ENCODE measurements at places on chromosomes 4 and X.
A peak's percentile ranks its signal among the peaks of the same experiment; 100 is the strongest.

GRCh38 chrX:526295-527224, 104.0 kb upstream of the SHOX start:
- DNase-seq = no peak

DNA sequence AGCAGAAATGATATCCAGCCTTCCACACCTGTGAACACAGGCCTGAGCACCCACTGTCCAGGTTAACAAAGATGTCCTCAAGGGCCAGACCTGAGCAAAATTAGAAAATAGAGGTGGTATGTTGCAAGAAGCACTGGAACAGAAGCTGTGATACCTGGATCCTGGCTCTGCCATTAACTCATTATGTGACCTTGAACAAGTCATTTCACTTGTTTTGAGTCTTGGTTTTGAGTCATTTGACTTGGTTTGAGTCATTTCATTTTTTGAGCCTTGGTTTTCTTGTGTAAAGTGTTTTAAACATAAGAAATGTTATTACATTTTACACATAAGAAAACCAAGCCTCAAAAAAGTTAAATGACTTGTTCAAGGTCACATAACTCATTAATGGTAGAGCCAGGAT, 2.9 kb upstream of the NWD2 start:
- no peak for DNase-seq

GRCh38 chrX:63809173-63809572, 24.2 kb upstream of the ARHGEF9 start:
- no peak for DNase-seq

DNA sequence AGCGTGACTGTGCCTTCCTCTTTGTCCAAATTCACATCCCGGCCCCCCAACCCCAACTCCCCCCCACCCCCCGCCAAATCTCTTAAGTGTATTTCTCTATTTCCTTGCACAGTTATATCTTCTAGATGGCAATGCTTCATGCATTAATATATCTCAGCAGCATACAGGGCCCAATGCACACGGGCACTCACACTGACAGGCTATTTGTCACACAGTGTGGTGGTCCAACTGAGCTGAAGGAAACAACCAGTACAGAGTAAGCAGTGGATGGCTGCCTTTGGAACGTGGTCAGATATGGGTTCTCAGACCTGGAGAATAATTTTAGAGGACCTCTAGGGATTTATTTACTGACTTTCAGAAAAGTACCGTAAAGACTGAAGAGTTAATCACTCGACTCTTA, 681 bp downstream of the EXOC1 start:
- no peak for DNase-seq

GRCh38 chrX:145393702-145394235, 146.5 kb downstream of the SPANXN1 start:
- DNase-seq = no peak

DNA sequence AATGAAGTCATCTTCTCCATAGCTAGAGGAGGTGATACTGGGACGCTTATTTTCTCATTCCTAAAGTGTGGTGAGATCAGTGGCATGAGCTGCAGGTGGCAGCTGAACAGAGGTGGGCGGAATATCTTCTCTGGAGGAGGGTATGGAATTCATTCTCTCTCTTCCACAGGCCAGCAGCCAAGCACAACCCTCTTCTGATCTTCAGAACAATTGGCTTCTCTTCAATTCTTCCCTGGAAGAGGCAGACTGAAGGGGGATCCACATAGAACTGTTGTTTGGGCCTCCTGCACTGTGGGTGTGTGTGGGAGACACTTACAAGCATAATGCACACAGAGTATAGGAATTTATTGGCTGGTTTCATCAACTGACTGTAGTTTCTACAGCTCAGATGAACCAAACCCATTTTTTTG, 180.4 kb upstream of the RASGEF1B start:
- DNase-seq = no peak

DNA sequence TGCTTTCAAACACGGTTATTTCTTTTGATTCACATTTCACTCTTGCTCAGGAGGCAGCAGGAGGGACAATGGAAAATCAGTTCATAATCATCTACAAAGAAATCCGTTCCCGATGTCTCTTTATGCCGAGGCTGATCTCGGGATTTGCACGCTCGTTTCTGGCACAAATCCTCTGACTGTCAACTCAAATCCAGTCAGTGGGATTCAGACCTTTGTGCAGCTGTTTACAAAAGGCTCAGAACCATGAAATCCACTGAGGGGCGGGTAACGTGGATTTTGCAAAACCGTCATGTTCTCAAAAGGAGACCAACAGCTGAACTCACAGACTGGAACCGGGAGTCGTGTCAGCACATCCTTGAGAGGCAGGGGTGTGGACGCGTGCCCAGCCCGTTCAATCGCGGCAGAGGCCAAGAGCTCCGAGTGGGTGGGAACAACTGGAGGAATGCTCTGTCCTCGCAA, 46.4 kb downstream of the ACOX3 start:
- no peak for DNase-seq

- DNase-seq = no peak
Measured at GRCh38 chr4:151661873-151662272, 98.9 kb downstream of the GATB start.

GRCh38 chrX:57453901-57454300, 137.9 kb upstream of the ZXDB start:
- peak; percentile 15 for DNase-seq

- no peak for DNase-seq
Measured at GRCh38 chr4:129788486-129788885, 692.5 kb downstream of the C4orf33 start.

DNA sequence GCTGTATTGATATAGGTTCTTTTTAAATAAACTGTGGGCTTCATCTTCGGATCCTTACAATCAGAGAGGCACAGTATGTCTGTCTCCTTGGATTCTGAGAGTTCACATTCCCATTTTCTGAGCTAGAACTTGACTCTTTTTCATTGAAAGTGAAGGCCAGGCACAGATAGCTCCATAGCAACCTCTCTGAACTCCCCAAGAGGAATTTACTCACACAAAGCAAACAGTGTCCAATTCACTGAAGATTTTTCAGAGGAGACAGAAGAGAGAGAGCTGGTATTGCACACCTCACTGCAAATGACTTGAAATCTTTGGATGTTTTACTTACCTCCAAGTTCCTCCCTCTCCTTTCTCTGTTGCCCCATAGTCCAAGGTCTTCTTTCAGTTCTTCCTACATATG, 130.9 kb upstream of the CASK start:
- no peak for DNase-seq

DNA sequence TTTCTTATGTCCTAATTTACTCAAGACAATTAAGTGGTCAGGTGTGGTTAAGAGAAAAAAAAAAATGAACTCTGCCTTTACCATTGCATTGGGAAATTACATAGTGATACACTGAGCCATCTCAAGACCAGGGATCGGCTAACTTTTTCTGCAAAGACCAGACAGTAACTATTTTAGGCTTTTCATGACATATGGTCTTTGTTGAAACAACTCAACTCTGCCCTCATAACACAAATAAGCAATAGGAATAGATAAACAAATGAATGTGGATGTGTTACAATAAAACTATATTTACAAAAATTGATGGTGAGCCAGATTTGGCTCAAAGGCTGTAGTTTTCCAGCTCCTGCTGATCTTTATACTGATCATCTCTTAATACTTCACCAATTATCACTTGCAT, 632.6 kb upstream of the INTU start:
- DNase-seq = no peak

DNA sequence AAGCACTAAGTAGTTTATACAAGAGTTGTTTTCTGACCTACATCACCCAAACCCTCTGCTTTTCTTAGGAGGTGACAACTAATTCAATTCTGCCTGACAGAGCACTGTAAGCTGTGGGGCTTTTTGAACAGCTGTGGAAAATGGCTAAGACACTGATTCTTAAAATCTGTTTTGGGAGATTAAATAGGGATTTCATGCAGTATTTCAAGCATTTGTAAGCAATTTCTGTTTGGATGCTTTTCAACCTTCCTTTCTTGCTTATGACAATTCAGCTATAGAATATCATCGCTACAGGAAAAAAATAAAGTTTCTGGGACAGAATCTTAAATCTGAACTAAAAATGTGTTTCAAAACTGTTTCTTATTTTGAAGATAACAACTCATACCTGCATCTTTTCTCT, 459.5 kb downstream of the RAPGEF2 start:
- no peak for DNase-seq

- DNase-seq = no peak
Measured at GRCh38 chr4:23861897-23862296, 27.9 kb downstream of the PPARGC1A start.

GRCh38 chrX:113947548-113947947, 636.3 kb upstream of the HTR2C start:
- DNase-seq = no peak

- no peak for DNase-seq
Measured at GRCh38 chrX:45187731-45188130, 12.9 kb downstream of the DIPK2B start.

DNA sequence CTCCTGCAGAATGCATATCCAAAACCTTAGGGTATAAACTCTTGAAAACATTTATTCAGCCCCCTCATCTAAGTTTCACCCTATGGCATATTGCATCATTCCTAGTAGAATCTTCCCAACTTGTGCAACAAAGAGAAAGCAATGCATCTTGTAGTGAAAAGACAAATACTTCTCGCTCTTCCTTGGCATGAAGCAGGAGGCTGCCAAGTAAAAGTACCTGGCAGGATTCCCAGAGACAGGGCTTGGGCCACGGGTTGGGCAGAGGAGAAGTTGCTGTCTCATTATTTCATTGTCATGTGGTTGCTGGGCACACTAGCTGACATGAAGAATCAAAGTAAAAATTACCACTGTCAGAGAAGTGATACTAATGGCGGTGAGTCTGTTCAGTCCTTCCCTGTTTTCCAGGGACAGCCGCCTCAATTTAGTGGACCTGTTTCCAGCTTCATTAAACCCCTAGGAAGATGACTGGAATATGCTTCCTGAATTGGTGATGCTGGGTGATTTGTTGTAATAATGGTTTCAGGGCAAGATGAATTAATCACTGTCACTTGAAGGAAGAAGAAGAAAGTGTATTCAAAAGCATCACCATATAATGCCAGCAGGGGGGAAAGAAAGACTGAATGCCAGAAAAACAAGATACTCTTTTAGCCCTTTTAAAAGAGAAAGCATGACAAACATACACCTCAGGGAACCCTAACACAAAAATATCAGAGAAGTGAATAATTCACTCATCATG, 380.5 kb upstream of the IGFBP7 start:
- no peak for DNase-seq

DNA sequence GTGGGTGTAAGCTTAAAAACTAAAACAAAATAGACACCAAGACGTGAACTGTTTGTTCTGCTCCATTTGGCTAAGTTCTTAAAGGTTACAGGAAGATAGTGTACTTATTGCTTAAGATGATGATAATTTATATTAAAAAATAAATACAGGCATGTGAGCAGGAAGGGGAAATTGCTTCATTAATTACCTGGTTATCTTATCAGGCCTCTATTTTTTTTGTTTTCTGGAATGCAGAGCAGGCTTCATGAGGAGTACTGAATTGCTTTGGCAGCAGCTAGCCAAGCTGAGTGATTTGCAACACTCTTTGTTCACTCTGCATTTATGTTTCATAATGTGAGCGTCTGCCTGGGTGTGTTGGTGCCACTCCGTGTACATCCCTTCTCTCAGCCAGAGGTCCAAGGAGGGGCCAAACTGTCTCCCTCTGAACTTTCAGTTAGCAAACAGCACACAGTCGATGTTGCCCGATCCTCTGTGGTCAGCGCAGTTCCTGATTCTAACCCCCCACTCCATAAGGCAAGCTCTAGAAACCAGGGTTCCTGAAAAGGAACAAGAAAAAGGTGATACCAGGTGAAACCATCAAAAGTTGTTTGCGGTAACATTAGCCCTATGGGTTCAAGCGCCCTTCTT, 348.2 kb downstream of the SPRY1 start:
- no peak for DNase-seq

DNA sequence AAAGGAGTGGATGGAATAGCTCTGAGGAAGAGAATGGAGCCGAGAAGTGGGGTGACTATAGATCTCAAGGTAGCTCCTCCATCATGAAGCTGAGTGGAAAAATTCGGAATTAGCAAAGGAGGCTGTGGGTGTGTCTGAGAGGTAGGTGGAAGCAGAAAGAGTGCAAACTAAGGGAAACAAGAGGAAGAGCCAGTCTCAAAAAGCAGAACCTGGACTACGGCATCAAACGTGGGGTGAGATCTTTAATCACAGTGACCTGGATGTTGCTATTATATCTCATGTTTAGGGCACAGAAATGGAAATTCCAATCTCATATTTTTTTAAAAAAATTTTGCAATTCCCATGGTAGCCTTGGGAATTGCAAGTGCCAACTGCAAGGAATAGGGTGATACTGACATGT, 162.5 kb upstream of the RASGEF1B start:
- no peak for DNase-seq

DNA sequence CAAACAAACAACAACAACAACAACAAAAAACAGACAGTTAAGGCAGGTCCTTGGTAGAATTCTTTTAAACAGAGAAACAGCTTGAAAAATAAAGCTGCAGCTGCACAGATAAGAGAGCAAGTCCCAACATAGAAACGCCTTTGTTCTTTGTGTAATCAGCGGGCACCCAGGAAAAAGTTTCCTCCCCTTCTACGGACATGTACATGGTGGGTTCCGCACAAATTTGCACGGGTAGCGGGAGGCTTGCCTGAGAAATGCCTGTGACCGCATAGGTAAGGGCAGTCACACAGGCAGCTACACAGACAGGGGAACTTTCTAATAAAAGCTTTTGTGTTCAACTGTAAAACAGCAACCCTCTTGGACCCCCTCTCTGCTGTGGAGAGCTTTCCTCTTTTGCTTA, 25.7 kb upstream of the CT47A1 start:
- no peak for DNase-seq

- no peak for DNase-seq
Measured at GRCh38 chrX:41148553-41148952, 63.3 kb downstream of the USP9X start.

GRCh38 chrX:140917354-140918115, 84.9 kb upstream of the SPANXB1 start:
- no peak for DNase-seq

GRCh38 chrX:53476371-53476770, 42.2 kb upstream of the HSD17B10 start:
- DNase-seq = no peak

GRCh38 chrX:135213200-135213844, 38.5 kb upstream of the ETDA start:
- no peak for DNase-seq

DNA sequence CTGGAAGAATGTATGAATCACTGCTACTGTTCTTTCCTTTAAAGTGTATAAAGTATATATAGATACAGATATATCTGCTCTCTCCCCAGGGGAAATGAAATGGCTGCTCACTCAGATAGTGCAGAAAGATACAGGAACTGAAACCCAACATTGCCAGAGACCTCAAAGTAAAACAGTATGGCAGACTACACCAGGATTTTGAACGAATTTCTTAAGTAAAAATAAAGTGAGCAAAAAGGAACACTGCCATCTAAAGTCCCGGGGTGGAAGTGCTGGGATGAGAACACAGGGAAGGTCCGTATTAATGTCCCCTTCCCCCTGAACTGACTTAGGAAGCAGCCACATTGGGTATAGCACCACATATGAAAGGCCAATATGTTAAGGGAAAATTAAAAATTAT, 93.4 kb downstream of the TMA16 start:
- no peak for DNase-seq

GRCh38 chr4:174209341-174209740, 74.1 kb downstream of the FBXO8 start:
- no peak for DNase-seq

- no peak for DNase-seq
Measured at GRCh38 chr4:472881-473569, 25.9 kb downstream of the ZNF721 start.

Measured in central memory CD4-positive, alpha-beta T cell (primary cell).